ENCODE measurements at places on chromosomes 16 and 17.

DNA sequence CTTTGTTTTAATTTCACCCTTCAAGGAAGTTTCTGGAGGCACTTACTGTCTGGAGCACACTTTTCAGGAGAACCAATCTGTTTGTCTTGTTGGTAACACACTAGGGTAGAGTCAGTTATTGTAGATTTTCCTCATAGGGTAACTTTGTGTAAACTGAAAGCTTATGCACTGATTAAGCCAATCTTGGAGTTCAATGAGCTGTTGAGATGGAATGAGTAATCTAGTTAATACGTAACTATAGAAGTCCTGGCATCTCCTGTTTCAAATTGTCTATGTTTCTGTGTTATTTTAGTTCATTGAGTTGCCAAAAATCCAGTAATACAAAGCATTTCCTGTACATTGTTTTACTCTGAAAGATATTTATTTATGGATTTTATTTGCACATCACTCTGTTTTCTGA lies 111.6 kb upstream of the HAS3 start:
- DNase-seq, result peak; percentile 92

GRCh38 chr16:54928016-54928356 lies 2.7 kb upstream of the IRX5 start:
- peak; percentile 51 for DNase-seq

DNA sequence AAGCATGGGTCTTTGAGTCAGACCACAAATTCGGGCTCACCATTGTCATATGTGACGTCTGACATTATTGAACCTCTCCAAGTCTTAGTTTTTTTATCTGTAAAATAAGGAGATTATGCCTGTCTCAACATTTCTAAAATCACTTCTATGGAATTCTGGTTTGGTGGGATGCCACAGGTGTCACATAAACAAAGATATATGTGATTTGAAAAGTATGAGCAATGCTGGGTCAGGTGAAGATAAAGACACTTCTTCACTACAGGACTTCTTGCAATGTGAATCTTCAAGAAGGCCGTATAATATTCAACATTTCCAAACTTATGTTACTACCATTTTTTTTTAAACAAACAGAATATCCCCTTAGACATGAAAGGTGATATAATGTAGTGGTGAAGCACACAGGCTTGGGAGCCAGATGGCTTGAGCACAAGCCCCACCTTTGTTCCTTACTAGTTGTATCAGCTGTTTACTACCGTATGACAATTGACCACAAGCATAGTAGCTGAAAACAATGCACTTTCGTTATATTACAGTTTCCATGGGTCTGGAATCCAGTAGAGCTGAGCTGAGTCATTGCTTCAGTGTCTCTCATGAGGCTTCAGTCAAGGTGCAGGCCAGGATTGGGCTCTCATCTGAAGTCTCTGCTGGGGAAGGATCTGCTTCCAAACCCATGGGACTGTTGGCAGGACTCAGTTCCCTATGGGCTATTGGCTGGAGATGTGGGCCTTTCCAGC lies 87.7 kb downstream of the UTP18 start:
- DNase-seq, result no peak

GRCh38 chr17:7047566-7047965 lies 3.7 kb upstream of the SLC16A11 start:
- DNase-seq, result no peak

DNA sequence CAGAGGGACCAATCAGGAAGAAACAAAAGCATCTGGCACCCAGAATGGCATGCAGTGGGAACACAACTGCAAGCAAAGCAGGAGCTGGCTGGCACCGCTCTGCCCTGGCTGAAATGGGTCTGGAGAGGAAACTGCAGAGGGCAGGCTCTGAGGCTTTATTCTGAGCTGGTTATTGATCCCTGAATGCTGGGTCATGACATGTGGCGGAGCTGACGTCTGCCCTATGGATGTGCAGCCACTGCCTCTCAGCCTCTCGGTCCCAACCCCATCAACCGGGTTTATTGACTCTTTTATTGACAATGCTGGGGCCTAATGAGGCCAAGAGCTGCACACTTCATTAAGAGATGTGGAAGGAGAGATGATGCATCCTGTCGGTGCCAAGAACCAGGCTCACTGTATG lies 3.9 kb upstream of the SKAP1 start:
- no peak for DNase-seq

- DNase-seq, result no peak
These were observed 182.8 kb upstream of the HS3ST3A1 start for GRCh38 chr17:13784434-13785095.

- DNase-seq, result no peak
These were observed 3.6 kb downstream of the RFNG start for GRCh38 chr17:82047914-82048570.

DNA sequence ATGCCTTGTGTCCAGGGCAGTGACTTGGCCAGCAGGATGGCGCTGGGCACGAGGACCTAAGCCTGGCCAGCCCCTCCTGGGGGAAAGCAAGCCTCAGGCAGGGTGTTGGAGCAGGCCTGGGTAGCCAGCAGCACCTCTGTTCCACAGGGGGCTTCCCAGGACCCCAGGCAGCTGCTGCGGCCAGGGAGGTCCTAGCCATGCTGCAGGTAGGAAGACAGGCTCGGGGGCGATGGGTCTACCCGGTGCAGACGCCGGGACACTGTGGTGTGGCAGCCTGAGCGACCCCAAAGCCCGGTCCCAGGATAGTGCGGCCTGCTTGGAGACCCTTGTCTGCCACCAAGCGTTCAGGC lies 22.4 kb upstream of the AATK start:
- DNase-seq, result no peak

DNA sequence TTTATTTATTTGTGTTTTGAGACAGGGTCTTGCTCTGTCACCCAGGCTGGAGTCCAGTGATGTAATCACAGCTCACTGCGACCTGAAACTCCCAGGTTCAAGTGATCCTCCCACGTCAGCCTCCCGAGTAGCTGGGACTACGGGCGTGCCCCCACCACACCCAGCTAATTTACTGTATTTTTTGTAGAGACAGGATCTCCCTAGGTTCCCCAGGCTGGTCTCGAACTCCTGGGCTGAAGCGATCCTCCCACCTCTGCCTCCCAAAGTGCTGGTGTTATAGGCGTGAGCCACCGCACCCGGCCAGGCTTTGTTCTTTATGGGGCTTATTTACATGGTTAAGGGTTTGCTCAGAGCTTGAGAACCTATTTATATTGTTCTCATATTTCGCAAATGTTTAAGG lies 5.8 kb upstream of the MEIOB start:
- no peak for DNase-seq

DNA sequence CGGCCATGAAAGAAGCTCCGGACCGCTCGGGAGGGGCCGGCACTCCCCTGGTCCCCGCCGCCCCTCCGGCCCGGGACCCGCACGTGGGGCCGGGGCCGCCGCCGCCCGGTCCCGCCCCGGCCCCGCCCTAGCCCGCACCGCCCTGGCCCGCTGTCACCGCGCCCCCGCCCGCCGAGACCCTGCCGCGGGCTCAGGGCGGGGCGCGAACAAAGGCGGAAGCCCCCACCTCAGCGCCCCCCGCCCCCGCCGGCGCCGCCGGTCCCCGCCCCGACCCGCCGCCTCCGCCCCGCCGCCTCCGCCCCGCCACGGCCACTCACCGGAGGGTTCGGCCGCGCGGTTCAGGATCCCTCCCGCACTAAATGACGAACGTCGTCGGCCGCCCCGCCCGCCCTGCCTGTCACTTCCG lies at the start of gene ARHGDIA:
ARHGDIA (minus strand) TSS at position 357 of the 406 bp plus-strand sequence. CDS start 1,407 bp downstream, outside the sequence.
- peak; percentile 96 for DNase-seq

DNA sequence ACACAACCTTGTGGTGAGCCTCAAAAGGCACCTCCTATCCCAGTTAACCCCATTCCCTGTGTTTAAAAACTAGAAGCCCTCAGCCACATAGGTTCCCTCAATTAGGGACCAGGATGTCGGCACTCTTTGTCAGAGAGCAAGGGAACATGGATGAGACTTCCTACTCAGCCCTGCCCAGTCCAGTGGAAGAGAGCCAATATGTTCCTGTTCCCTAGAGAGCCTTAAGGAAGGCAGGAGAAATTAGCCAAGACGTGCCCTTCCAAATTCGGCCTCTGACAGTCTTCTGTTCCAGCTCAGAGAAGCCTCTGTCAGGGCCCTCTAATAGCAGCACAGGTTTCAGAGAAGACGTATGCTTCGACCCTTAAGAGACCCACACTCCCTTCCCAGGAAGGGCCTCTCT lies 14.6 kb upstream of the DHRS13 start:
- DNase-seq, result no peak

DNA sequence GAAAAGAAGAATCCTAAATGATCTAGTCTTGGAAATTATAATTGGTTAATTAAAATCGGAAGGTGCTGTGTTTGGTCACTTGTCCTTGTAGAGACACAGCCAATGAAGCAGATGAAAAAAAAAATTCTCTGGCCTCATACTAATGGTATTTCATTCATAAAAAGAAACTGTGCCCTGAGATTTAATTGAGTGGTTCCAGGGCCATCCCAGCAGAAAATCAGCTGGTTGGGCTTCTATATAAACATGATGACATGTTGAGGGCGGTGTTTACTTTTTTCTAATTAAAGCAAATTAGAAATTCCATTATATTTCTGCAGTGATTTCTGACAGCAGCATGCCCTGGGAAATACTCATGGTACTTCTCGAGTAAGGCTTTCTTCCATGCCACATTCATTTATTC lies 191.9 kb upstream of the KCNJ16 start:
- no peak for DNase-seq

GRCh38 chr17:46940692-46941404 lies 17.9 kb downstream of the GOSR2 start:
- peak; percentile 85 for DNase-seq

DNA sequence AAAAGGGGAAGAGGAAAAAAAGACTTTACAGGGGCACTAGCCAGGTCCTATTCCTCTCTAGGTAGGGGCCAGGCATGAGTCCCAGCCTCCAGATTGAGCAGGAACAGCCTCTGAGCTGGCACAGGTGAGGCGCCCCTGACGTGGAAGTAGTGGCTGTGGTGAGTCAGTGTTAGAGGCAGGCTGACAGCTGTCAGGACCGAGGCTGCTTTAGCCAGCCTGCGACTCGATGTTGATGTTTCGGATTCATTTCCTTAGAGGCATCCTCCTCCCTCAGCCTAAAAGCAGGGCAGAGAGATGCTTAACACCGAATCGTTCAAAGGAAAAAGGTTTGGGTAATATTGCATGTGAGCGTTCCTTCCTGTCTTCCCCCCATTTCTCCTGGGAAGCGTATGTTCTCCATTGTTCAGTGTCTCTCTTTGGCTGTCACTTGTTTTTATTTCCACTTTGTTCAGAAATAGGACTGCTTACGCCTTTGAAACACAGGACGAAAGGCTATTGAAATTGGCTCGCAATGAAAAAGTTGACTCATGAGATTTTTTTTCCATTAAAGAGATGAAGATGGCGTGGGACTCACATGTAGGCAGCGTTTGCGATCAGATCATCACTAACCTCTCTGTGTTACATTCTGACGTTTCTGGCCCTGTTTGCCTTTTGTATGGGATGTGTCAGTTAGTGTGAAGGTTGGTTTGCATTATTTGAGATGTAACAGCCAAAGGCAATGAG lies 1.3 kb downstream of the KIAA0513 start:
- DNase-seq, result peak; percentile 64
